Stimulated activated CD8-positive, alpha-beta memory T cell treated with anti-CD3 and anti-CD28 coated beads, Interleukin-4, amount 100 ng/mL, for 4 hours (primary cell): ENCODE measurements at places on chromosomes 2 and 18.

GRCh38 chr2:71498261-71498701 lies 44.9 kb downstream of the DYSF start:
- no peak for DNase-seq

GRCh38 chr2:201182650-201183364 lies at the start of gene CASP10:
Gene CASP10, plus strand, starts transcription at chr2:201183141. Its CDS starts 2,637 bp downstream, at chr2:201185778.
- DNase-seq, result no peak

DNA sequence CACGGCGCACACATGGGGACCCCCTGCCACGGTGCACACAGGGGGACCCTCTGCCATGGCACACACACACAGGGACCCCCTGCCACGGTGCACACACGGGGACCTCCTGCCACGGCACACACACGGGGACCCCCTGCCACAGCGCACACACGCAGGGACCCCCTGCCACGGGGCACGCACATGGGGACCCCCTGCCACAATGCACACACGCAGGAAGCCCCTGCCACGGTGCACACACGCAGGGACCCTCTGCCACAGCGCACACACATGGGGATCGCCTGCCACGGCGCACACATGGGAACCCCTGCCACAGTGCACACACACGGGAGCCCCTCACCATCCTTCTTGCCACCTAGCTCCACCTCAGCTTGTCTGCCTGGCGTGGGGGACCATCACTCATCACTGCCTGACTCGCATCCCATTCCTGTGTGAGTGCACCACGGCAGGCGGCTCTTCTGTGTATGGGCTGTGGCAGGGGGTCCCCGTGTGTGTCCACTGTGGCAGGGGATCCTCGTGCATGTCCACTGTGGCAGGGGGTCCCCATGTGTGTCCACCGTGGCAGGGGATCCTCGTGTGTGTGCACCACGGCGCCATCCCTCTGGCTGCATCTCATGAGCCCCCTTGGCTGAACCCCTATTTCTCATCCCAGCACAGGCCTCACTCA lies 206.7 kb downstream of the EIPR1 start:
- no peak for DNase-seq

- DNase-seq, result no peak
These were observed 25.1 kb downstream of the NEDD4L start for GRCh38 chr18:58069099-58069498.

- no peak for DNase-seq
These were observed 281.7 kb upstream of the UBE2E3 start for GRCh38 chr2:180698668-180699067.

DNA sequence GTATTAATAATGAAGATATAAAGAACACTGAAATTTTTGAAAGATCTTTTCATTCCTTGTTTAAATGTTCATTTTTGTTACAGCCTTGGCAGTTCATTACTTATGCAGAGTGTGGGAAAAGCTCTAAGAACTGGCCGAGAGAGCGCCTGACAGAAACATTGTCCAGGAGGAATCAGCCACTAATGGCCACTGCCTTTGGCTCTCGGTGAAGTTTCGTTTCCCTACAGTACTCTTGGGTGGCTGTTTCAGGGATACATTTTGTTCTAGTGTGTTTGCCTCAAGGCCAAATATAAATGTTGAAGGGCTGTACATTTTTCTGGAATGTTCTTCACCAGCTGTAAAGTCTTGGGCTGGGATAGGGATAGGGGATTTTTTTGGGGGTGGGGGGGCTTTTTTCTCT lies 10.7 kb downstream of the SPTBN1 start:
- no peak for DNase-seq

DNA sequence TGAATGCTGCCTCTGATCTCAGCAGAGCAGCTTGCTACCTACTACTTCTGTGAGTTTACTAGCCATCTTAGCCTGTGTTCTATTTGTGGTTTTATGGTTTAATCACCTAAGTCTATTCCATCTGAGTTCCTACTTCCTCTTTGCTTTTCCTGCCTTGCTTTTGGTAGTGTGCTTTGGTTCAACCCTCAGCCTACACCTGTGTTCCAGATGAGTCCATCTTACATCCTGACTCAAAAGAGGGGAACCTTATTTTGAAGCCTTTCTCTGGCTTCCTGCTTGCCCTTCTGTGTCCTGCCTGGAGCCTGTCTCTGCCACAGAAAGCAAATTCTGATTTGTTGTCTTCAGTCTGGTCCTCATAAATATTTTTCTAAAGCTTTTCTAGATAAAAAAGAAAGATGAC lies 530.3 kb upstream of the MEX3C start:
- no peak for DNase-seq

GRCh38 chr2:236599059-236599458 lies 29.4 kb downstream of the ACKR3 start:
- DNase-seq, result no peak

DNA sequence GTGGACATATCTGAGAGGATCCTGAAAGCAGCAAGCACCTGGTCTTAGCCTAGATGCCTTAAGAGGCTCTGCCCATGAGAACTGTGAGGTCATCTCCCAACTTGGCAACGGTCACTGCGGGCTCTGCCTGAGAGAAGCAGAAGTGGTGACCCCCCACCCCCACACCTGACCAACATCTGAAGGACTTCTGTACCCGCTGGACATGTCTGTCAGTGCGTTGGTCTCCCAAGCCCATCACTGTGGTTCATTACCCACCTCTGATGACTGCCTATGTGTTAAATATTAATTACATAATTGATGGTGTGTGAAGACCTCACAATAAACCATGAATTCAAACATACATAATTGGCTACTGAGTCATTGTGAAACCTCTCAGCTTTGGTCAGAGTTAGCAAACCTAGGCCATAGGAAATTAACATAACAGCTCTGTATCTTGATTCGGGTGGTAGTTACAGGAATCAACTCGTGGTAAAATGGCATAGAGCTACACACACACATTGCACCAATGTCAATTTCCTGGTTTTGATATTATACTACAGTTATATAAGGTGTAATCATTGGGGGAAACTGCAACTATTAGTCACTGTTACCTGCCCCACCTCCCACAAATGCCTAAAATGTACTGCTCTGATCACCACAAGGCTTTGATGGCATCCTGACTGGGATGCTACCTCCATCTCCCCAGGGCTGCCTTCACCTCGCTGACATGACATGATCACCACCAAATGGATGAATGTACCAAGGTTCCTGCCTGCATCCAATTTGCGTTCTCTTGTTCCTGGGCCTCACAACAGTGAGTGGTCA lies 4.3 kb upstream of the GALNT1 start:
- DNase-seq, result no peak

DNA sequence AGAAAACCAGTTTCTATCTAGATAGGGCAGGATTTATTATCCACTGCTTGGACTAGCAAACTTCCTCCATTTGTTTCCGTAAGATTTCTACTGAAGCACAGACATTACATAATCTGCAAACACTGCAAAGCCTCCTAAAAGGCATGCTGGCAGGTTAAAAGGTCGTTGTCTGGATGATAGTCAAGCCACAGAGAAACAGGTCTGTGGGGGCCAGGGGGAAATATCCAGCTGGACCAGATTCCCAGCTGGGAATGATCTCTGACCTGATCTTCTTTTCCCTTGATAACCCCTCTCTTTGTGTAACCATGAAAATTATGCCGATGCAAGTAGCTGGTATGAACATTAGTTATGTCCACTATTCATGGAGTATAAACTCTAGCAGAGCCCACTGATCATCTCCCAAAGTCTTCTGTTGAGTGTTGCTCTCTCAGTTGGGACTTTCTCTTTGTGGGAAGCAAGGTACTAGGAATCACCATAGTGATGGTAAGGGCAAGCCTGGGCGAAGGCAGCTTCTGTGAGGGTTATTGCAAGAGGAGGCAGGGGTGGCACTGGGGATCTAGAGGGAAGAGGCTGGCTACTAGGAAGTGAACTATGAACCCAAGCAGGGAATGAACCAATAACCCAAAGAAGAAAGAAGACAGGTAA lies 61.3 kb downstream of the GDF7 start:
- DNase-seq, result no peak

DNA sequence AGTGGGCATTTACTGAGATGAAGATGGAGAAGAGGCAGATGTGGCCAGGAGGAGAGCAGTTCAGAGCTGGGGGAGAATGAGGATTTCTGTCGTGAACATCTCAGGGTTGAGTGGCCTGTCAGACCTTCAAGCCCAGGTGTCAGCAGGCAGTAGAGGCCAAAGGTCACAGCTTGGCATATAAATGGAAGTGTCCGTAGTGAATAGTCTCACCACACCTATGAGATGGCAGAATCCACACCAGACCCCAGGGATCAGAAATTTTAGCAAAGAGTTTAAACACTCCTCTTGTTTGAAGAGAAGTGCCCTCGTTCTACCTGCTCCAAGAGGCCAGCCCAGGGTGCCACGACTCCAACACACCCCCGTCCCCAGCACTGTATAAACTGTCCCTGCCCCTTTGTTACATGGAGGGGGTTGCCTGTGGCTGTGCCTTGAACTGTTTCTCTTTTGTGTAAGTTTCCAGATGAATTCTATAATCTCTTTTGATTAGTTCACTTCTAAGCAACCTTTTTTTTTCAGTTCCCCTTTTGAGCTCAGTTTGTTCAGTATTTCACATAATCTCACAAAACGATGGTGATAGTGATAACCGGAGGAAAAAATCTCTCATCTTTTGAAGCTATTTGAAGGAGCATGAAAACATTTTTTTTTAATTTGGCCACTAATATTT lies 69.0 kb upstream of the TTC39C start:
- DNase-seq, result no peak

DNA sequence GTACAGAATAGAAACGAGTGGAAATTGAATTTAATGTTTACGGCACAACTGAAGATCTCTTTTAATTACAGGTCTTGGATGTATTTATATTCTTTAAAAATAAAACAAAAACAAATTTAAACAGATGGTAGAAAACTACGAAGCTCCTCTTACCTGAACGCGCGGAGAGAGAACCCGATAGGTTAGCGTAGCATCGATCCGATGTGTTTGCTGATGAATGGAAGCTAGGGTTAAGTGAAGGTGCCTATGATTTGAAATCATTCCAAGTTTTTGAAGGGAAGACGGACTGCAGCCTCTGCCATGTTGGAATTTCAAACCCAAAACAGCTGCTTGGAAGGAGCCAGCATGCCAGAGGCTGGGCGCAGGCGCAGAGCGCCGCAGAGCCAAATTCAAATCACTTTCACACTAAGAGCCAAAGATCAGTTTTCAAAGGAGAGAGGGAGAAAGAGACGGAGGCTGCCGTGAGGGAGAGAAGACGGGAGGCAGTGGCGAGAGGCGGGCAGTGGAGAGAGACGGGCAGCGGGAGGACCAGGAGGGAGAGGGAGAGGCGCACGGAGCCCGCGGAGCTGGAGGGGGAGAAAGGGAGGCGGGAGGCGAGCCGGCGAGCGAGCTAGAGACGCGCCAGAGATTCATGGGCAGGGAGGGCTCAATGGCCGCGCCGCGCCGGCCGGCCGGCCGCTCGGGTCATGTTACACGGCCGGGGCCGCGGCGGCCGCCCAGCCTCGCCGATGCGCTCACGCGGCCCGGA lies at the start of gene FIGN:
TSS of gene FIGN (minus strand) at position 324 of the 748 bp plus-strand sequence. CDS start 1,081 bp downstream, outside the sequence.
- DNase-seq, result no peak

DNA sequence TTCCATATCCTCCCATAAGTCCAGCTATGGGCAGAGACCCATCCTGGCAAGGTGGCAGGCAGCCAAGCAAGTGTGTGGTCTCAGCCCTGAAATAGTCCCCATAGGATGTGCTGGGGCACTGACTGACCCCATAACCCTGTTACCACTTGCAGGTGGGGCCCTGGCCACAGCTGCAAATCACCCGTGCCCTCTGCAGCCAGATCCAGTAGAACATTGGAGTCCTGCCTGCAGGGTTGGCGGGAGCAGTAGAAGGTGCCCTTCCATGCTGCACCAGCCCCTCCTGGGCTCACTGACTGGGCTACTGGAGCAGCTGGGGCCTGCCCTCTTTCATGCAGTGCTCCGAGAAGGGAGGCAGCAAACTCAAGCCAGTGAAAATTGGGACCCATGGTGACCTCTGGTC lies 112.6 kb upstream of the MCFD2 start:
- DNase-seq, result no peak

- DNase-seq, result no peak
These were observed 5.7 kb downstream of the RAMP1 start for GRCh38 chr2:237864940-237865622.

- DNase-seq, result no peak
These were observed 30.6 kb downstream of the TMEM17 start for GRCh38 chr2:62475172-62476011.

GRCh38 chr2:149568138-149568537 lies 19.4 kb downstream of the MMADHC start:
- no peak for DNase-seq

GRCh38 chr2:168254158-168254935 lies 7.0 kb upstream of the STK39 start:
- no peak for DNase-seq

- no peak for DNase-seq
These were observed 20.9 kb upstream of the RPRD1A start for GRCh38 chr18:36088256-36088655.

- DNase-seq, result no peak
These were observed 71.2 kb downstream of the EIF2AK3 start for GRCh38 chr2:88556026-88556425.

GRCh38 chr18:79511671-79512301 lies 116.1 kb downstream of the NFATC1 start:
- no peak for DNase-seq

- DNase-seq, result no peak
These were observed 63.5 kb upstream of the TAF1B start for GRCh38 chr2:9779596-9780264.

GRCh38 chr18:36181441-36181840 lies 5.9 kb upstream of the MOCOS start:
- DNase-seq, result no peak

GRCh38 chr2:88199912-88200682 lies 30.0 kb downstream of the THNSL2 start:
- peak; percentile 10 for DNase-seq

DNA sequence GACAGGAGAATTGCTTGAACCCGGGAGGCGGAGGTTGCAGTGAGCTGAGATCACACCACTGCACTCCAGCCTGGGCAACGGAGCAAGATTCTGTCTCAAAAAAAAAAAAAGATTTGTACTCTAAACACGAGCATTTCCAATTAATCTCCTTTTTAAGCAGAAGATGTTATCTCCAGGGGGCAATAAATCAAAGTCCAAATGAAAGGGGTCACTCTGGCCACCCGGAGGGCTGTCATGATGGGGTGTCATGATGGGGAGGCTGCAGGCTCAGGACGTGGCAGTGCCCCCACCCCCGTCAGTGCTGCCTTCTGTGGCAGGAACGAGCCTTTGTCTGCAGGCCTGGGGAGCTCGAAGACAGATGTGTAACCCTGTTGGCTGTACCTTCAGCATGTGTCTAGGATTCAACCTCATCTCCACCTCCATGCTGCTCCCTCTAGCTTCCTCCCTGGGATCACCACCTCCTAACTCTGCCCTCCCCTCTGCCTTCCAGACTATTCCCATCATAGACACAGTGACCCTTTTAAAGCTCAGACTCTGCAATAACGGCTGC lies 76.9 kb upstream of the YWHAQ start:
- no peak for DNase-seq

- no peak for DNase-seq
These were observed 654.8 kb downstream of the SLC4A3 start for GRCh38 chr2:220282236-220282635.

GRCh38 chr2:145141981-145142380 lies 622.1 kb upstream of the ZEB2 start:
- no peak for DNase-seq

- no peak for DNase-seq
These were observed 1052.6 kb upstream of the PIK3C3 start for GRCh38 chr18:40902436-40902835.
